Adipose tissue (tissue), 3 donors: ENCODE measurements at places on chromosomes 4 and X. TPM values are rescaled to one million over a fixed set of nuclear protein-coding genes. Genes with fewer than 3 reads are reported as not detected.

MAOA gene
- 72.1 TPM for polyA plus RNA-seq

XKRX gene
- 0.06 TPM for polyA plus RNA-seq

CTAG1A gene
- polyA plus RNA-seq: 0.51 TPM

PAGE2 gene
- not detected for polyA plus RNA-seq

MAGEC3 gene
- polyA plus RNA-seq: not detected

PRKG2 gene
- 0.29 TPM for polyA plus RNA-seq

FHL1 gene
- 683 TPM for polyA plus RNA-seq

GPRIN3 gene
- polyA plus RNA-seq: 0.60 TPM
